ENCODE measurements at places on chromosomes 7 and 10.
A peak's percentile ranks its signal among the peaks of the same experiment; 100 is the strongest.

- no peak for DNase-seq
Measured at GRCh38 chr7:40482845-40483244, 348.0 kb downstream of the SUGCT start.

DNA sequence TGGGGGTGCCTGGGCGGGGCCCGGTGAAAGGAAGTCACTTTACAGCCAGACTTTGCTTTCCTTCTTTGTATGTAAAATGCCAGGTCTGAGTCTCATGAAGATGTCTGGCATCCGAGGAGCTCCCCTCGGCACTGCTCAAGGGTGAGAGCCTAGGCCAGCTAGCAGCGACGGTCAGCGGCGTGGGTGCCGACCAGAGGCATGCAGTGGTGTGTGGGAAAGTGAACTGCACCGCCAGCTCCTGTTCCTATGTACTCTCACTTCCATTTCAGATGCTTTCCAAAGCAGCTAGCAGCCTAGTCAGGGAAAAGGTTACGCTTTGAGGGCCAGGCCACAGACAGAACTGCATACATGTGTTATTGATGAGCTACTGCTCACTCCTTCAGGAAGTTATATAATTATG, 172.8 kb downstream of the ZMYND11 start:
- no peak for DNase-seq

GRCh38 chr7:151125846-151126481, 39.7 kb downstream of the AGAP3 start:
- no peak for DNase-seq

- DNase-seq: no peak
Measured at GRCh38 chr7:121605317-121605680, 209.2 kb upstream of the FAM3C start.

- DNase-seq: no peak
Measured at GRCh38 chr10:10164848-10165247, 852.8 kb upstream of the CELF2 start.

GRCh38 chr7:49790209-49790608, 16.8 kb downstream of the VWC2 start:
- no peak for DNase-seq

GRCh38 chr10:127392351-127393235, 156.5 kb upstream of the NPS start:
- no peak for DNase-seq

DNA sequence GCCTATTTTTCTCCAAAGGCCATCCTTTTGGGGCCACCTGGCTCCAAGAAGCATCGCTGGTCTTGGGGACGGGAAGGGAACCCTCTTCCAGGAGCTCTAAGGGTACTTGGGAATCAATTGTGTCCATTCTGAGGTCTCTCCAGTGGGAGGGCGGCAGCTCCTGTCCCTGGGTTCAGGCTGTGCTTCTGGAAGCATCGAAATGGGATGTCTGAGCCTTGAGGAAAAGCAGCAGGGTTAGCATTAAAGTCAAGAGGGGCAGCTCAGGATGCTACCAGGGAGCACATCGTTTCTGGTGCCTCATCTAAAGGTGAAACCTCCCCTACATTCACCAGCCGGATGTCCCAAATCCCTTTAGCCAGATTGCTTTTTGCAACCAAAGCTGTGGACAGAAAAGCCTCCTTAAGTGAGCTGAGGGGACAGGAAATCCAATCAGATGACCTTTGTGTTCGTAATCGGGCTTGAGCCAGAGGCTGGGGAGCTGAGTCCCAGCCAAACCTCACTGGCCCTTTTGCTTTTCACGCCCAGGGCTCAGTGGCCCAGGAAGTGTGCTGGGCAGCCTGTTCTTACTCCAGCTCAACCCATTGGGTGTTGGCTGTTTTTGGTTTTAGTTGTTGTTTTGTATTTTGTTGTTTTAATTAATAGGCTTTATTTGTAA, 88.8 kb upstream of the ANLN start:
- DNase-seq: no peak

DNA sequence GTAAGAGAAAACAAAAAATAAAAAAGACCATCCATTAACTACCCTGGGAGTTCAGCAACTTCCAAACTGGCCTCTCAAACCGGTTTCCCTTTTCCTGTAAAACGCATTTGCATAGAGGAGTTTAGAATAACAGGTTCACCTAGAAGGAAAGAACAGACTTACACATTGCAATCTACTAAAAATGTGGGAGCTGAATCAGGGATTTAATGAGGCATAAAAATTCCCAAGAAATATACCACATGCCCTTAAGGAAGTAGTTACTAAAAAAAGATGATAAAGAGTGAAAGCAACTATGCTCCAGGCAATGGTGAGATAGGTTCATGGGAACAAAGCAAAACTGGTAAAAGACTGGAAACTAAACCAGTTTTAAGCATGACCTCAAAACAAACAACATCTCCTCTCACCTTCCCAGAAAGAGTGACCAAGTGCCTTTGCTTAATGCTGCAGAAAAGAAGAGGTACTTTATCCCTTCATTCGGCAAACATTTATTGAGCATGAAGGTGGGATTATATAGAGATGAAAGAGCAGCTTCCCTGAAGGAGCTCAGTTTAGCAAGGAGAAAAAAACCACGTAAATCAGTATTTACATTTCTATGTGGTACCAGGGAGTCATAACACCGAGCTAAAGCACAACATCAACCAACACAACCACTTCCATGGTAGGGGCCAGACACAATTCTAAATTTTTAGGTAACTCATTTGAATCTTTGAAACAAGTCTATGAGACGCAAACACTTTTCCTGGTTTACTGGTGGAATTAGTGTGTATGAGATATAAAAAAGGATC, 152.8 kb downstream of the SGMS1 start:
- DNase-seq: no peak

- DNase-seq: no peak
Measured at GRCh38 chr10:50993771-50994251, 80.5 kb upstream of the PRKG1 start.

DNA sequence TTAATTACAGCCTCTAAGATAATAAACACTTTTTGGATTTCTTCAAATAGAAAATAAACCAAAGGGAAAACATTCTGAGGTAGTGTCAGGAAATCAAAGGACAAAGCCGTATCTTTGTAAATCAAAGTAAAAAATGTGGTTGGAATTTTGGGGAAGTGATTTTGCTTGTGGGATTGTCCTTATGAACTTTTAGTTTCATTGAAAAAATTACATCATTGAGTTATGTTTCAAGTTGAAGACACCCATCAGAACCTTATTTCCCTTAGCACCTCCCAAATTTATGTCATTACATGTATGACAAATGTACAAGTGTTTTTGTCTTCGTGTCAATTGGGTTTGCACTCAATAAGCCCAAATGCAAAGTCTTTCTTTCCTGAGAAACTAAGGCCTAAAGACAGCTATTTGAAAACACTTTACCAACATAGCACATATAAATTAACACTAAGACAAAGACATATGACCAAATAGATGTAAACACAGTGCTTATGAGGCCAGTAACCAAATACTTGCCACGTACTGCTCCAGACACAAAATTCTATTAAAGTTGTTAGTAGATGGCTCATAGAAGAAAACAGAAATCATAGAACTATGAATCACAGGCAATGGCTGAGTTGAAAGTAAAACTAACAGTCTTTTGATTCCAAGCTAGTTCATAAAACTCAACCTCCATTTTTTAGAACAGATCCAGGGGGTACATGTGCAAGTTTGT, 26.9 kb upstream of the LAMB4 start:
- no peak for DNase-seq

DNA sequence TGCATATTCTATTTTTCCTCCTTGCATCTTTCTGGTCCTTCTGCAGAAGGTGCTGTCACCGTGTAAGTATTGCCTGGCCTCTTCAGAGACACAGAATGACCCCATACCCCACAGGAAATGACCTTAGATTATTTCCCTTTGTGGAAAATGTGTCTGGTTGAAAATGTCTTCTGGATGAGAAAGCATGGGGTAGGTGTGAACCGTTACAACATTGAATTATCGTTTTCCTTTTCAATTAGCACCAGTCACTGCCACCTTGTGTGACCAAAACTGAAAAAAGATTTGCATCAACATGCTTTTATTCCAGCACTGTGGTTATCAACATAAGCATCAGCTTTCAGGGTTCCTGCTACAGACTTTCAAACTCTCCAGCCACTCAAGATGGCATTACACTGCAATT, 58.0 kb upstream of the CELF2 start:
- DNase-seq: no peak

- DNase-seq: no peak
Measured at GRCh38 chr7:20417675-20418382, 87.1 kb downstream of the ITGB8 start.

DNA sequence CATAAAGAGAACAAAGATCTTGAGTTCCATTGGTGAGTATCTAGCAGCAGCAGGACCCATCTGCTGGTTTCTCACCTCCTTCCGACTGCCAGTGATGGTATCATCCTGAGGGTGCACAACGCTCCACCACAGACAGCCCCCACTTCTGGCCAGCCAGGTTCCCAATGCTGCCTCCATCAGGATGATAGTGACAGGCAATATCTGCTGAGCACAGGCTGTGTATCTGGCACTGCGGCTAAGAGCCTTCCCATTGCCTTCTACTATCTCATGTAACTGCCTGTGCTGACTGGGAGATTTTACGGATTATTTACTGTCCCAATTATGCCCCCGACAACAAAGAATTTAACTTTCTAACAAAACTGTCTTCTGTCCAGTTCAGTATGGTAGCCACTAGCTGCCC, 352.4 kb upstream of the AOAH start:
- DNase-seq: no peak

GRCh38 chr10:2839081-2839725, 228.1 kb upstream of the PFKP start:
- peak; percentile 11 for DNase-seq

GRCh38 chr7:132002343-132002968, 446.0 kb upstream of the PODXL start:
- DNase-seq: no peak

DNA sequence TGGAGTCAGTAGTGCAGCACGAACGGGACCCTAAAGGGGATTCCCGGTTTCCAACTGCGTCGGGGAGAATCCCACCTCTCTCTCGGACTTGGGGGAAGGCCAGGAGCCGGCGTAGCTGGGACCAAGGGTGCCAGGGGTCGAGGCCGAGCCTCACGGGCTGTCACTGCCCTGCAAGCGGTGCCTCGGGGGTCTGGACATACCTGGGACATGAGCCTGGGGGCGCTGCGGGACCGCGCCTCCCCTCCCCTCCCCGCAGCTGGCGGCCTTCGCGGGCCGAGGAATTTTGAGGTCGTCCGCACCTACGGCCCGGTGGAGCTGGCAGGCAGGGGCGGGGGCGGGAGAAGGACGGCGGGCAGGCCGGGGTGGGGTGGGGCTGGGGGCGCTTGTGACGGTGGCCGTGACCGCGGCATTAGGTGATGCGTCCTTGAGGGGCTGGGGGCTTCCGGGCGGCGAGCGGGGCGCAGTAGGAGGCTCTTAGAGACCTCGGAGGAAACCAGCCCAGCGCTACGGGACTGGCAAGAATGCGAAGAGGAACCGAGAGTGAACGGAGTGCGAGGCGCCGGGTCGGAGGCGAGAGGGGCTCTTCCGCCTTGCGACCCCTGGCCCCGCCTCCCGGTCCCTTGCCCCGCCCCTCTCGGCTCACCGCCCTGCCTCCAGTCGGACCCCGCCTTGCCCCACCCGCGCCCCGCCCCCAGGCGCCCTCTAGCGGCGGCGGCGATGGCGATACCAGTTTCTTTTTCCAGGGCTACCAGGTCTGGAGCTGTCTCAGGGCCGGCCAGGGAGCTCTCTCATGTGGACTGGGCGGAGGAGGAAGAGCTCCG, 48.3 kb downstream of the NPVF start:
- peak; percentile 92 for DNase-seq

- no peak for DNase-seq
Measured at GRCh38 chr10:117551330-117552155, 9.0 kb downstream of the EMX2 start.

GRCh38 chr10:34475786-34476185, 339.3 kb downstream of the PARD3 start:
- DNase-seq: no peak

- no peak for DNase-seq
Measured at GRCh38 chr10:128297709-128298378, 171.6 kb upstream of the MKI67 start.

GRCh38 chr7:16801111-16801542, 3.7 kb downstream of the AGR2 start:
- DNase-seq: no peak

GRCh38 chr10:122173337-122173736, 97.8 kb upstream of the BTBD16 start:
- DNase-seq: no peak

DNA sequence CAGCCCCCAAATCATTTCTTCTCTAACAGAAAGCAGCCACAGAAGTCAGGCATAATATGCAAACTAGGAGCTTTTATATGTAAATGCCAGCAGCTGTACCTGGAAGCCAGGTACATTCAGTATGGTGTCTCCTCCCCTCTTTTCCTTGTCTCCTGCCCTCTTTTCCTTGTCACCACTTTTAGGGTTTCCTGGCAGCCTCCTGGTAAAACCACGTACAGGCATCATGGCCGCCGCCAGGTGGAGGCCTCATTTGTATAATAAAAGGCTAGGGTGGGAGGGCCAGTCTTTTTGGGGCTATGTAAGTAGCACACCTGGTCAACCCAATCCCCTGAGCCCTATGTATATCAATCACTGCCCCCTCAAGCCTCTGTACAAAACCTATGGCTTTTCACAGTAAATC, 28.7 kb downstream of the PDZD8 start:
- DNase-seq: no peak

GRCh38 chr10:64733980-64734379, 1212.8 kb downstream of the REEP3 start:
- no peak for DNase-seq

DNA sequence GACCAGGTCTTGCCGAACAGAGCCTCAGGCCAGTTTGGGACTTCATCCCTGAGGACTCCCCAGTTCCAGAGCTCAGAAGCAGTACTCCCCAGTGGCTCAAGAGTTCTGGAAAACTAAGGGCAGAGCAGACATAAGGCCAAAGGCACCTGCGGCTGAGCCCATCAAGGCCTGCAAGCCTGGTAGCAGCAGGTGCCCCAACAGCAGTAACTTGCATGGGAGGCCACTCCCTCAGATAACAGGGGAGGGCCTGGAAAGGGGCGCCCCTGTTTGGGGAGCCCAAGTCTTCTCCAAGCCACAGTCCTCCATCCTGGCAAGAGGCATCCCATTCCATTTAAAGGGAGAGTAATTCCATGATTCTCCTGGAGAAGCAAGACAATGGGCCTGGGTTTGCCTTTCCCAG, 13.0 kb downstream of the POLL start:
- DNase-seq: no peak

- DNase-seq: no peak
Measured at GRCh38 chr7:101112233-101112632, 14.7 kb upstream of the SERPINE1 start.

- DNase-seq: no peak
Measured at GRCh38 chr10:23095966-23096801, 805 bp downstream of the MSRB2 start.

DNA sequence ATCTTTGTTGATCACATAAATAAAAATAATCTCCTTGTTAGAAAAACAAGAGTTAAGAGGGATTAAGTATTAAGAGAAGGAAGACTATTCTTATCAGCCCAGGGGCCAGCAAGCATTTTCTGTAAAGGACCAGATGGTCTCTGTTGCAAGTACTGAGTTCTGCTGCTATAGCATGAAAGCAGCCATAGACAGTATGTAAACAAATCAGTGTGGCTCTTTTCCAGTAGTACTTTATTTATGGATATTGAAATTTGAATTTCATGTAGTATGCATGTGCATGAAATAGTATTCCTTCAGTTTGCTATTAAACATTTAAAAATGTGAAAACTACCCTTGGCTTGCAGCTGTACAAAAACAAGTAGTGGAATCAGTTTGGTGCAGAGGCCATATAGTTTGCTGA, 81.7 kb downstream of the STK31 start:
- DNase-seq: no peak

GRCh38 chr7:33128990-33129805, at the start of gene BBS9:
Gene BBS9 (plus strand): TSS chr7:33129564. CDS start chr7:33146253, 16,689 bp downstream.
- peak; percentile 88 for DNase-seq

Data from stimulated activated CD8-positive, alpha-beta memory T cell treated with anti-CD3 and anti-CD28 coated beads, Interleukin-4, amount 100 ng/mL, for 24 hours (primary cell).